ENCODE measurements at places on chromosomes 5 and 9.

DNA sequence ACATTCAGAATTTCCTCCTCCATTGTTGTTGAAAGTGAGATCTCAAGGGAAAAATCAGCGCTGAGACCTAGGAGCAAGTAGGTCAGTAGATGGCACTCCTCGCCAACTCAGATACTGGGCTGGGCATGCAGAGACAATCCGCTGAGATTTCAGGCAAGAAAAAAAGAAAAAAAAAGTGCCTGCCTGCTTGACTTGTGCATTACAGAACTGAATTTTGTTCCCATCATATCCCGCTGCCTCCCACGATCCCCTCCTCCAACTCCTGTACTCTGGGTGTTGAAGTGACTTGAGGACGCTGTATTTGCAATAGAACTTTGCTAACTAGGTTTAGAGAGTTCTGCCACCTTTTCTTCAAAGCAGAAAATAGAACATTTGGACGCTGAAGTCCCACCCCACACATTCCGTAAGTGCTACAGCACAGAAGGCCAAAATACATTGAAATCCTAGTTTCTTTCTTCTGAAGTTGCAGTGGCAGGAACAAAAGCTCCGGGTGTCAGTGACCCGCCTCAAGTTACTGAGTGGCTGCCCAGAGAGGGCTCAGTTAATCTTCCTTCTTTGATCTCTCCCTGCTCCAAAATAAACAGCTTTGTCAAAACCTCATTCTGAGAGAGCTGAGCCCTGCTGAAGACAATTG, 265.8 kb downstream of the MLLT3 start:
- DNase-seq = peak; percentile 51

- DNase-seq = no peak
Measured at GRCh38 chr5:142323480-142324135, 1.2 kb downstream of the SPRY4 start.

DNA sequence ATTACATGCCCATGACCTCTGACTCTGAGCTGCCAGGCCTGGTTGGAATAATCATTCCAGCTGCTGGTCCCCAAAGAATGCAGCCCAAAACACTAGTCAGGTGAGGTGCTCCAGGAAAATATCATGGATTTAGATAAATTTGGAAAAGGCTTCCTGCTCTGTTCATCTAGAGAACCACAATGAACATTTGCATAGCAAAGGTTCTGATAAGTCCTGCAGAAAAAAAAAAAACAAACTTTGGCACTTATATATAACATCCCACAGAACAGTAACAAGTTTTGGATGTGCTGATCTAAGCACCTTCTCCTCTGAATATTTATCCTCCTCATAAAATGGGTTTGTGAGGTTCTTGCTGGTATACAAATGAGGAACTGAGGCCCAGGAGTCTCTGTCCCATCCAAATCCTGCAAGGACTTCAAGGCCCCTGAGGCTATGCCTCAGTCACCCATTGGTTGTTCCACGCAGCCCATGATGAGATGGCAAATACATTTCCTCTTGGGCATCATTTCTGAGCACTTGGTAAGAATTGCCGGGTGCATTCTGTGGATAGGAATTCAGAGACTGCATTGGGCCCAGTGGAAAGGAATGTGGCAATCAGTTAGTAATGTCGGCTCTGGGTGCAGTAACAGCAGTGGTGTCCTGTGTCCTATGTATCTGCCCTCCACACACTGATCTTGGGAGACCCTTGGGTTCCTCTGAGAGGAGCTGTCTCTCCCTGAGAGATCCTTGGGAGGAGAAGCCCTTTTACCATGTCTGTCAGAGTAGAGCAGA, 73.4 kb upstream of the ASS1 start:
- DNase-seq = no peak

- DNase-seq = no peak
Measured at GRCh38 chr9:133861086-133861485, 122.9 kb upstream of the SARDH start.

- DNase-seq = peak; percentile 11
Measured at GRCh38 chr5:42423285-42424165, at the start of gene GHR. GHR (plus strand) TSS chr5:42423439; CDS start chr5:42565875, 142,436 bp downstream.

- DNase-seq = no peak
Measured at GRCh38 chr9:94111446-94111845, 27.2 kb downstream of the PTPDC1 start.

GRCh38 chr9:70147651-70148050, 104.0 kb downstream of the MAMDC2 start:
- no peak for DNase-seq

- no peak for DNase-seq
Measured at GRCh38 chr9:135262248-135262647, 174.8 kb downstream of the OLFM1 start.

DNA sequence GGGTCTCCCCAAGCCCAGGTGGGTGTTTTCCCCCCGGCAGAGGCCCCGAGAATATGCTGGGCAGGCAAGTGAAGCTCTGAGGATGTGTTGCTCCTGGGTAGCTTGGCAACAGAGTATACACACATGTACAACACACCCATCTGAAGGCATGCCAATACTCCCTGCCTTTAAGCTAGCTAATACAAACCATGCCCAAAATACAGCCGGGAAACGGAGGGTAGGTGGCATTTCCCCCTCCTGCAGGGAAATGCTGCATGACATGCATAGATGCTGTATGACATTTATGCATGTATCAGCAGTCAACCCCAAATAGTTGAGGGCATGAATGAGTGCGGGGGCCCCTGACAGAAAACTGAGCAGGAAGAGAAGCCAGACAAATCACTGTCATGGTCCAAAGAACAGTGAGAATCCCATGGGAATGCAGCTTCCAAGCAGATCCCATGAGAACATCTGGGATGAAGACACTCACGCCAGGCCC, 614.1 kb downstream of the EBF1 start:
- no peak for DNase-seq

DNA sequence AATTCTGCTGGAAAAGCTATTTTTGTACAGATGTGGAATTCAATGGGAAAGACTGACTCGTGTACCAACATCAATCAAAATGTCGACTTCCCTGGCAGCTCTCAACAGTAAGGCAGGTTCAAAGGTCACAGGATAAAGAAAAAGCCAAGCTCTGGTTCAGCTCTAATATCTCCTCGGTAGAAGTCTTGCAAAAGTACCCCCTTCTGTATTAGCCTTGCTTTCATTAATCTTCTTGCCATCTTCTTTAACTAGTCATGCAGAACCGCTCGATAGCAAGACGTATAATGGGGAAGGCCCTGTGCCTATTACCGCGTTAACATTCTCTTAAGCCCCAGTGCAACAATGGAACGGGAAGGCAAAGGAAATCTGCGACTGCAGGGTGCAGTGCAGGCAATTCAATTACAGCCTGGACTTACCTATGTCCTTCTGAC, 201.2 kb downstream of the GAPVD1 start:
- no peak for DNase-seq

DNA sequence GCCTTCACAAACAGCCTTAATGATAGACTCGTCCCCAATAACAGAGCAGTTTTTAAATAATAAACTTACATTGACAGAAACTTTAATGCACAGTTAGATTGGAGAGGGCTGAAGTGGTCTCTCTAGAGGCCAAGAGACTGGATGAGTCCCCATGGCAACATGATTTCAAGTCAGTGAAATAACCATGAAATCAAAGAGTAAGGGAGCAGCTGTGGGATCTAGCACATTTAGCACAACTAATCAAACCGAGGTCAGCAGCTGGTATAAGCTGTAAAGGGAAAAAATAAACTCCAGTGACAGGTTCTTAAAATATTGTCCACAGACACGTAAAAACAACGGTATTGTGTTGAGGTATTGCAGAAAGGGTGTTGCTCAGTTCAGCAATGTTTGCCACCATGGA, 916.6 kb downstream of the DNAH5 start:
- DNase-seq = no peak

DNA sequence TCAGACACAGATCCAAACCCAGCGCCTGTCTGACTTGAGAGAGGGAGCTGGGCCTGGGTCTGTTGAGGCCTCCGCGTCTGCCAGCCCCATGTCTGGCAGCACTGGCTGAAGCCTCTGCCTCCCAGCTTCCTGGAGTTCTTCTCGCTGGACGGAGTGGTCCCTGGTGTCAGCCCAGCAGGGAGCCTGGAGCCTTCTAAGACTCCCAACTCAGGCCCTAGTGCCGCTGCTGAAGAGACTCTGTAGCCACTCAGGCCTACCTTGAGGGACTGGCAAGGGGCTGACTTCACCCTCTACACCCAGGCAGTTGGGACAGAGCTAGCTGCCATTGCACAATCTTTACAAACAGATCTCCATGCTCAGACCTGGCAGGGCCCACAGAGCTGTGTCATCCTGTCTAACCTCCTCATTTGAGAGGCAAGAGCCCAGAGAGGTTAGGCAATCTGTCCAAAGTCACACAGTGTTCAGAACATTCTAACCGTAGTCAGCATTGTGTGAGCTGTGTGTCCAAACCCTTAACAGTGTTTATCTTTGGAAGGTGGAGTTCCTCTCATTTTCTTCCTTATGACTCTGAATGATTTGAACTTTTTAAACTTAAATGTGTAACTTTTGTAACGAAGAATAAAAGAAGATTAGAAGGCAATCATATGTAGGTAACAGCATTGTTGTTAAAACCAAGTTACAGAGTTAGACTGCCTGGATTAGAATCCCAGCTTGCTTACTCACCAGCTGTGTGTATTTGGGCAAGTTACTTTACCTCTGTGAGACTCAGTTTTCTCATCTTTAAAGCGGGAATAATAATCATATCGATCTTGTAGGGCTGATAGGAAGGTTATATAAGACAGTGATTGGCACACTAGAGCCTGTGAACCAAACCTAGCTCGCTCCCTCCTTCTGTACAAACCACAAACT, 4.6 kb upstream of the DUSP1 start:
- no peak for DNase-seq

DNA sequence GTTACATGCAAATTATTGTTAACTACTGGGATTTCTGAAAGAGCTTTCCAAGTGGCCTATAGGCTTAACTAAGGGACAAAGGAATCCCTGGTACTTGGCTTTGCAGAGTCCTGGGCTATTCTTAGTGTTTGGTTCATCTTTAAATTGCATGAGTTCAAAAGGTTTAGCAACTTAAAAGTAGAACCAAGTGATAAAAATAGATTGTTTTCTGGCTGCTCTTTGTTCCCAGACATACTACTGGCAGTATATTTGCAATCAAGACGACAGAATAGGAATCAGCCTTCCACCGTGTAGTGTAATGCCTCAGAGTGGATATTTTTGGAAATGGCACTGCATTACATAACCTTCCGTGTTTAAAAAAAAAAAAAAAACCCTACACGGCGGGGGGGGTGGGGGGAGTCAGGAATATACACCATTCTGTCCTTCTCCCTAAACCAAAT, 1.0 kb downstream of the NREP start:
- no peak for DNase-seq

GRCh38 chr9:127007638-127008037, 93.1 kb downstream of the RALGPS1 start:
- no peak for DNase-seq

- DNase-seq = no peak
Measured at GRCh38 chr5:94223235-94223634, 395.2 kb downstream of the KIAA0825 start.

DNA sequence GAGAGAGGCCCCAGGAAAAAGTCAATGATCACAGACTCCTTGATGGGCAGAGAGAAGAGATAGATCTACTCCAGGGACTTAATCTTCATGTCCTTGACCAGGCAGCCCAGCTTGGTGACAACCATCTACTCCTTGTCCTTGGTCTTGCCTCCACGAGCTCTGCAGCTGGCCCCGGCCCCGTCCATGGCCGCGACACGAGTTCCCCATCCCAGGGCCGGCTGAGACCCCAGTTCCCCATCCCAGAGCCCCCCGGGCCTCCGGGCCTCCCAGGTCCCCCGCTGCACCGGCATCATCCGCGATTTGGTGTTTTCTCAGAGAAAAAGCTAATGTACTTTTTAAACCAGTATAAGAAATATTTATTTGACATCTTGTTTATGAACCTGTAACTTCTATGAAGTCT, 2.5 kb upstream of the PGGT1B start:
- no peak for DNase-seq

DNA sequence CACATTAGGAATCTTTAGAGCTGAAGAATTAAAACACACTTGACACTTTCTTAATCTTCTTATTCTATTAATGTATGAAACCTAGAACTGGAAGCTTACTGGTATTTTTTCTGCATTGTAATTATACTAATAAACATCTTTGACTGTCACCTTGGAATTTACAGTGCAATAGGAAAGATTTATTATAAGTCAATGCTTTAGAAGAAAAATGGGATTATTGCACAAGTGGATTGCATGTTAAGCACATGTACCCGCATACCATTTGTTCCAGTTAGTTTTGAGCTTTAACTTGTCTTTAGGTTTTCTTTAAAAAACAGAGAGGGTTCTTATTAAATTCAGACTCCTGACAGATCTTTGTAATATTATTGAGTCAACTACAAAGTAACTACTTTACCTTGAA, 278.5 kb downstream of the CCDC171 start:
- no peak for DNase-seq

- no peak for DNase-seq
Measured at GRCh38 chr9:107176436-107177151, 106.5 kb upstream of the RAD23B start.

GRCh38 chr9:95580812-95581761, 64.3 kb upstream of the PTCH1 start:
- DNase-seq = no peak

GRCh38 chr5:96434201-96434645, 1.2 kb upstream of the PCSK1 start:
- DNase-seq = peak; percentile 18

DNA sequence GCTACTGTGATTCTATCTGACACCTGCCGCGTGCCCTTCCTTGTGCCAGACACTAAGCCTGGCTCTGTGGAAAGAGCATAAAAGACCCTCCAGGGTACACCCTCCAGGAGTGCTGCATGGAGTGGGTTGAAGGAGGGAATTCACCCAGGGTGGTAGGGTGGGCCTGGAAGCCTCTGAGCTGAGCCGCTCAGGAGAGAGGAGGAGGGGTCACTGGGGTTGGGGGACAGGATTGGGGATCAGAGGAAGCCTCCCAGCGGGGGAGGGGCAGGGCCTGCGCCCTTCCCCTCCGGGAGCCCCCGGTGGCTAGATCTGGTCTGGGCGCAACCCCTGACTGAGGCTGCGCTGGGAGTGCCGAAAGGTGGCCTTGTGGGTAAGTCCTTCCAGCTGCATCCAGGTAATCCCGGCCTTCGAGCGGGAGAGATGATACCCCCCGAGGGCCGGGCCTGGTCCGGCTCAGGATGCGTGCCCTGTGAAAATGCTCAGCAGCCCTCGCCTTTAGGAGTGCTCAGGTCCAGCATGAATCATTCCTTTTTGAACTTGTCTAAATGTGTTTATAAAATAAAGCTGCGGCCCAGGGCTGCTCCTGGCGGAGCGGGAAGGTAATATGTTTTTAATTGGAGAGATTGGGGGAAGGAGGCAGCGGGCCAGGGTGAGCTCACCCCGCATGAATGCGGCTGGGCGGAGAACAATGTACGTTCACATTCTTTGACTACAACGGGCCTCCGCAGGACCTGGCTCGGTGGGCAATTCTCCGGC, 118.1 kb upstream of the SMIM23 start:
- DNase-seq = no peak

Measured in CD4-positive, alpha-beta T cell treated with Interleukin-12 subunit alpha and Interleukin-12 subunit beta, for 1 hour (primary cell).